SJSA1 (cell line): ENCODE measurements at places on chromosomes 2 and 18. TPM values are rescaled to one million over a fixed set of nuclear protein-coding genes. Genes with fewer than 3 reads are reported as not detected.
A peak's percentile ranks its signal among the peaks of the same experiment; 100 is the strongest.

DNA sequence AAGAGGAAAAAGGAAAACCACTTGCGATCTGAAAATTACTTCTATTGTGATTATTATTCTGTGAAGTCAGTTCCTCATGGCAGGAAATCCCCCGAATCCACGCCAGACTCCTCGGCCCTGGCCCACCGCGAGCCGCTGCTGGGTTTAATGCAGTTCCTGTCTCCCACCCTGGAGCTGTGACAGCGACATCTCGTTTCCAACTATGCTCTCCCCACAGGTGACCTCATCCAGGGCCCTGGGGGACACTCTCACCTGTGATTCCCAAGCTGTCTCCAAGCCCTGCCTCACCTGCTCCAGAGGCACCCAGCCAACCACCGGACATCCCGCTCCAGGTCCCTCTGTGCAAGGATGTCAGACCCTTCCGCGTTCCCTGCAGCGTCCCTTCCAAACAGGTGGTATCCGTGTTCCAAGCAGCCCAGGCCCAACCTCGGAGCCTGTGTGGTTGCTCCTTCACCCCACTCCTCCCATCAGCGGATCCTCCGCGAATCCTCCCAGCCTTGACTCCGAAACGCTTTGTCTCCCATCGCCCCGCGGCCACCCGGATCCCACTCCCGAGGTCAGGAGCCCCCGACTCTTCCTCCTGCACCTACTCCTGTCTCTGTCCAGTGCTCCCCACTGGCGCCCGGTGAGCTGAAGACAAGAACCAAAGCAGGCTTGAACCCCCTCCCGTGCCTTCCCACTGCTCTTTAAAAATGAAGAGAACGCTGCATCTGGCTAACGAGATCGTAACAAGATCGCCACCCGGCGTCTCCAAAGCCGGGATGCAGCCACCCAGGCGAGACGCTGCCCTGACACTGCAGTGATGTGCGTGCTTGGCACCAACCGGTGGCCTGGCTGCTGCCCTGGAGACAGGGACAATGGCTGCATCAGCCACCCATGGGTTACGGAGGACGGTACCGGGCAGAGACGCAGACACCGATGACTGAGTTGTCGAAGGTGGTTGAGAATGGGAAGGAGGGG, 96.5 kb downstream of the NDUFA10 start:
- H3K27me3 ChIP-seq: no peaks in the 10 kb centered on the region
- no peak overlapping the region for H3K27ac ChIP-seq
- DNase-seq: peak; percentile 40
- no peak overlapping the region for H3K4me3 ChIP-seq
- peaks cover 11% of the 10 kb centered on the region for H3K4me1 ChIP-seq

DNA sequence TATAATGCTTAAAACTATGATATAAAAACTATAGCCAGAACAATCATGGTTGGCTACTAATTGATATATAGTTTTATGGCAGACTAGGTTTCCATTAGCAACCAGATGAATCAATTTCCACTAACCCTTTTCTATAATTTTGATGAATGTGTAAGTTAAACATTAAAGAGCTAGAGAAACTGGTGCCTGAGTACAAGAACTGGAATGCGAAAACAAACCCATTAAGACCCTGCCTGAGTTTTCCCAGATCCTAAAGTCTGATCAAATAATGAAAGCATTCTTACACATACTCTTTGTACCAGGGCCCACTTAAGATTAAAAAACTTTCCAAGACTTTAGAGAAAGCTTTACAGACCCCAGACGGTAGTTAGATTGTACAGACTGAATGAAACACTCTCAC, 21.3 kb downstream of the MRPL19 start:
- DNase-seq: no peak
- no peak overlapping the region for H3K4me3 ChIP-seq
- H3K27me3 ChIP-seq: no peaks in the 10 kb centered on the region
- H3K4me1 ChIP-seq: no peaks in the 10 kb centered on the region

GRCh38 chr2:164903204-164903603, 52.1 kb downstream of the SLC38A11 start:
- no peaks in the 10 kb centered on the region for H3K27me3 ChIP-seq

- no peak overlapping the region for H3K4me3 ChIP-seq
- 0 out of 2 replicates have a peak, but pooled peaks cover 4% of the 10 kb centered on the region for H3K4me1 ChIP-seq
- H3K36me3 ChIP-seq: no peaks in the 10 kb centered on the region
- DNase-seq: no peak
These were observed 269.9 kb downstream of the MYT1L start for GRCh38 chr2:2061091-2061696.

DNA sequence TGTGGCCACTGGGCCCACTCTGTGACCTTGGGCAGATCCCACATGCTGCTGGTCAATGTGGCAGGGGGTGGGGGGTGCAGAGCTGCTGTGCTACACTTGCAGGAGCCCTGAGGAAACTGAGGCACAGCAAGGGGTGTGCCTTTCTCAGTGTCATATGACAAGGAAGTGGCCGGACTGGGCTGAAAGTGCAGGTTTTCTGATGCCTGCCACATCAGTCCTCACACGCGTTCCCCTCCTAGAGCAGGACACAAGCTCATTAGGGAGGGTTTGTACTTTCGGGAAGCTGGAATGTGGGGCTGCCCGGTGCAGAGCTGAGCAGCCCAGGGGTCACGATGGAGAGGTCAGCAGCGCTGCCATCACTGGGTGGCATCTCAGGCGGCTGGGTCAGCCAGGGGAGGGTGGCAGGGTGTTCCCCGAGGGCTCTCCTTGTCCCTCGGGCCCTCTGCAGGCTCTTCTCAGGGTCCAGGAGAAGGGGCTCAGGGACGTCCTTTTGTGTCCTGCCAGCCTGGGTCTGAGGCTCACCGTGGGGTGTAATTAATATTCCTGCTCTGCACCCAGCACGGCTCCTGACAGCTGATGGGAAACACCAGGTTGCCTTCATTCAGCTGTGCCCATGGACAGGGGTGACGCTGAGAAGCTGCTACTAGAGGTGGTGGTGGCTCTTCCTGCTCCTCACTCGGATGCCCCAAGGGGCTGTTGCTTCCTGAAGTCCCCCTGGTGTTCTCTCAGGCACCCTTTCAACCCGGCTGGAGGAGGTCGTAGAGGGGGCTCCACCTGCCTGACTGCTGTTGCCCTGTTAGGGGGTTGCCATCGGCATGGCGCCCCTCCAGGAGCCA, 62.1 kb upstream of the HDAC4 start:
- H3K4me3 ChIP-seq: no peak overlapping the region
- peak; percentile 34 for DNase-seq
- H3K27ac ChIP-seq: no peak overlapping the region

DNA sequence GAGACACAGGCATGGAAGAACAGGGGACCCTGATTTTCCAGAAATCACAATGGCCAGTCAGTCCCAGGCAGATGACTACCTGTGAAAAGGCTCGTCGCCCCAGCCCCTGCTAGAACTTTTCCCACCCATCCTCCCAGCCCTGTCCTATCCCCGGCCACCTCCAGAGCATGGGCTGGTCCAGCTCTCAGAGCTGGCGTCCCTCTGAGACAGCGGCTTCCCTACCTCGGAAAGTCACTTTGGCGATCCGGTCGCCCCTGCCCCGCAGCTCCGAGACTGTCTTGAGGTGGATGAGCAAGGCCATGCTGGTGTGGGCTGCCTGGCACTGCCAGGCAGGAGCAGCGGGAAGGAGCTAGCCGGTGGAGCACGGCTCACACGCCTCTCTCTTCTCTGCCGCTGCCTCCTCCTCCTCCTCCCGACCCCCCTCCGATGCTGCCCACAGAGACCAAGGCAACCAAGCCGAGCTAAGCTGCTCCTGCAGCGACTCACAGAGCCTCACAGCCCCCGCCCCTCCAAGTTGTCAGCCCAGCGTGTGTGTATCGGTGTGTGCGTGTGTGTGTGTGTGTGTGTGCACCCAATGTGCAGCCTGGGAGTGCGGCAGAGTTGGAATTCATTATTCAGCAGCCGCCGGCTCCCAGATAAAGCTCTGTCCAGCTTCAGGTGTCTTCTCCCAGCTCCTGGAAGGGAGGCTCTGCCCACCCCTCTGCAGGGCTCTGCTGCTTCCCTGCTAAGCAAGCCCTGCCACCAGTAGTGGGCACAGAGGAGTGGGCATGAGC, 80.5 kb upstream of the OTOF start:
- H3K4me3 ChIP-seq: no peak overlapping the region
- H3K36me3 ChIP-seq: no peaks in the 10 kb centered on the region
- H3K27ac ChIP-seq: no peak overlapping the region
- peaks cover 14% of the 10 kb centered on the region for H3K4me1 ChIP-seq

DNA sequence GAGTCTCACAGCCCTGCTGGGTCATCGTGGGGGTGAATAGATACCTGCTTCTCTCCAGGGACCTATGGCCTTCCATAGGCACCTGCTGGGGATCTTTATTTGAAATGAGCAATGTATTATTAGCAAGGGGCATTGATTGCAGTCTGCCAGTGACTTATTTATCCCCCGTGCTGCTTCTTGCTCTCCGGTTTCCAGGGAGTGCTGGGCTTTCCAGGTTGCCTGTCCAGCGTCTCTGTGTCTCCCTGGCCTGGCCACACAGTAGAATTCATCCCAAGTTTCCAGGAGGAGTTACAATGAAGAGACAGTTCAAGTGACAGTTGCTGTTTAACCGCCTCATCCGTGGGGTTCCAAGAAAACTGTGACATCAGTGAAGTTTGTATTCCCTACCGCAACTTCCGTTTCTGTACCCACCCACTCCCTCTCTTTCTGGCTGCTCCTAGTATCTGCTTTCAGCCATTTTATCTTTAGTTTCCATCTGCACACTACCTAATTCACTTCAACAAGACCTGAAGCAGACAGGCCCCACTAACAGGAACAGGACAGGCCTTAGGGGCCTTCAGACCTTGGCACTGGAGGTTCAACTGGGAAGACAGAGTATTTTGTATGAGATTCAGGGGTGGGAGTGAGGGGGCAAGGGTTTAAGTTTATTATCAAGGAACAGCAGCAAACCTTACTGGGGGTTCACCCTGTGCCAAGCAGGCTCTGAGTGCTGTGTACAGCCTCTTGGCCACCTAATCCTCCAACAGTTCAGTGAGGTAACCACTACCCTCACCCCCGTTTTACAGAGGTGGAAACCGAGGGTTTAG, 134.8 kb downstream of the PRKCE start:
- H3K4me1 ChIP-seq: no peaks in the 10 kb centered on the region; the same call in 1 of the 2 replicates
- H3K27ac ChIP-seq: no peak overlapping the region
- no peak overlapping the region for H3K4me3 ChIP-seq

GRCh38 chr2:150374492-150374891, 113.0 kb downstream of the RND3 start:
- no peaks in the 10 kb centered on the region for H3K27me3 ChIP-seq
- no peak for DNase-seq
- no peak overlapping the region for H3K27ac ChIP-seq

- H3K27ac ChIP-seq: no peak overlapping the region
- H3K36me3 ChIP-seq: peaks cover 16% of the 10 kb centered on the region
- no peak for DNase-seq
- no peaks in the 10 kb centered on the region for H3K27me3 ChIP-seq
- no peak overlapping the region for H3K4me3 ChIP-seq
- peaks cover 13% of the 10 kb centered on the region for H3K4me1 ChIP-seq
These were observed 60.3 kb downstream of the TLK1 start for GRCh38 chr2:171100370-171100769.

DNA sequence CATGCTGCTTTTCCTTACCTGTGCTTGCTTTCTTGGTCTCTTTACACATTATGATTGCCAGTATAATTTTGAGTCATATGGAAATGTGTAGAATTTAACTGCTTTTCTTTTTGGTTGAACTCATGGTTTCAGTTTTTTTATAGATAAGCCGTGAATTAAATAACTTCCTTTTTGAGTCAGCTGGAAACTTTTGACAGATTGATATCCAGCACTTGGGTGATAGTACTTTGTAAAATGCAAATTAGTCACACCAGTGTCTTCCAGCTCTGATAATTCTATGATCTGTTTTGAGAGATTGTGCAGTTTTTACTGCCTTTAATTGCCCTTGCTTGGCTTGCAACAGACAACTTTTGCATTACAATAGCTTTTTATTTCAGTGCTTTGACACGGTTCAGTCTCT, 86.4 kb downstream of the NCOA1 start:
- no peaks in the 10 kb centered on the region for H3K27me3 ChIP-seq
- H3K36me3 ChIP-seq: no peaks in the 10 kb centered on the region
- H3K4me1 ChIP-seq: no peaks in the 10 kb centered on the region
- DNase-seq: no peak
- no peak overlapping the region for H3K4me3 ChIP-seq

DNA sequence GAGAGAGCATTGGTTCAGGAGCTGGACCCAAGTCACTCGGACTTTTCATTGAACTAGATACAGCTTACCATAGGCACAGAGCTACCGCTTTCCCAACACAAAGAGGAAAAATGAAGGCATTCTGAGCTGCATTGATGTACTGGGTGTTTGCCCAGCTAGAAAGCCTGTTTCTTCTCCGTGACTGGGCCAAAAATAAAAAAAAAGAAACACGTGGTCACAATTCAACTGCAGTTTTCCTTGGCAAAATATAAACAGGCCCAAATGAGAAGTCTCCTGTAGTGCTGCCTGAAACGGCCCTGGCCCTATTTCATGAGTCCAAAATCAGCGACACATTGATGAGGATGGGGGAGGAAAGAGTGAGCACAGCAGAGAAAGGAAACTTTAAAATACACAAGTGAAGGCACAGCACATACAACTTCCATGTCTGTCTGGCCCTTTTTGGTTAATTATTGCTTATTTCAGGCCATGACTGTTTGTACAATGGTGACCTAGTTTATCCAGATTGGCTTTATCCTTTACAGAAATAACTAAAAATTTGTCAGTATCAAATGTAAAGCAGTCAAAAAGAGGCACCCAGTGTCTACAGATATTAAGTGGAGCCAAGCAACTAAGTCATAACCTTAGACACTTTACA, 179.7 kb downstream of the ICOS start:
- H3K4me1 ChIP-seq: peaks cover under 1% of the 10 kb centered on the region
- no peak overlapping the region for H3K27ac ChIP-seq
- H3K36me3 ChIP-seq: no peaks in the 10 kb centered on the region

GRCh38 chr2:26720322-26721114, 28.0 kb downstream of the KCNK3 start:
- H3K27ac ChIP-seq: no peak overlapping the region
- no peaks in the 10 kb centered on the region for H3K36me3 ChIP-seq
- no peak overlapping the region for H3K4me3 ChIP-seq
- DNase-seq: no peak
- H3K4me1 ChIP-seq: peaks cover 16% of the 10 kb centered on the region

GRCh38 chr2:3645745-3646389, 12.1 kb upstream of the ALLC start:
- H3K4me3 ChIP-seq: no peak overlapping the region
- no peak for DNase-seq
- H3K36me3 ChIP-seq: no peaks in the 10 kb centered on the region
- H3K4me1 ChIP-seq: no peaks in the 10 kb centered on the region

DNA sequence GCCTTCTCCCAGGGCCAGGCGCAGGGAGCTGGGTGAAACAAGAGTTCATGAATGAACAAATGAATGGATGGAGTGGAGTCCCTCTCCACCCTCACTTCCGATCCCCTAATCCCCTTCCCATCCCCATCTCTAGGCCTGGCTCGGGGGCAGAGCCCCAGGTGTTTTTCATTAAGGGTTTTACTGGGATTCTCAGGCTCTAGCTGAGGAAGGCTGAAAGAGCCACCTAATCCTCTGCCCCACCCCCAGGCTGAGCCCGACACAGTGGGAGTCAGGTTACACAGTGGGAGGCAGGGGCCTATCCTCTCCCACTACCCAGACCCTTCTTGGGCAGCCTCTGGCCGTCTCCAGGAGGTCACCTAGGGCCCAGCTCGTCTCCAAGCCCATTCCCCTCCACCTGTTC, 36.1 kb downstream of the SDC1 start:
- no peak overlapping the region for H3K27ac ChIP-seq
- H3K4me3 ChIP-seq: no peak overlapping the region
- no peaks in the 10 kb centered on the region for H3K36me3 ChIP-seq
- peaks cover 34% of the 10 kb centered on the region for H3K4me1 ChIP-seq
- H3K27me3 ChIP-seq: no peaks in the 10 kb centered on the region

TTN gene
- 0.03 TPM in 1 of 2 replicates, not detected in the other for total RNA-seq

PRSS56 gene
- not detected in 2 replicates for total RNA-seq

CHRND gene
- not detected in 2 replicates for total RNA-seq

SCN9A gene
- total RNA-seq: 11.5 and 19.9 TPM in 2 replicates
